ENCODE measurements at places on chromosomes 7 and 10. TPM values are rescaled to one million over a fixed set of nuclear protein-coding genes. Genes with fewer than 3 reads are reported as not detected.

DNA sequence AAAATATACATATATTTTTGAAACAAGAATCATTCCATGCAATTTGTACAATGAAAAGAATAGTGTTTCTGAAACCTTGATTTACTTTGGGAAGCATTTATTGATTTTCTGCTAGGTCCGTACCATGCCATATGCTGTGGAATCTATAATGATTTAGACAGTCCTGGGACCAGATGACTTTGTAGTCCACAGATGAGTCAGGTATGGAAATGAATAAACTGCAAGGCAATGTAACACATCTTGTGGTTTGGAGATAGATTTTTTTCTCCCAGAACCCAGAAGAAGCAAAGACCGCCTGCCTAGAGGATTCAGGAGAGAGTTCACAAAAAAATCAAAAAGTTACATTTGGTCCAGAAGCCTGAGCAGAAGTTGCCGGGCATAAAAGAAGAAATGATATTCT lies 190.4 kb downstream of the GPR37 start:
- H3K27ac ChIP-seq: no peak overlapping the region
- H3K27me3 ChIP-seq: no peaks in the 10 kb centered on the region
- no peaks in the 10 kb centered on the region for H3K4me1 ChIP-seq

POT1 gene
- total RNA-seq: 24.1 TPM

CALY gene
- total RNA-seq: not detected

LMTK2 gene
- 21.6 TPM for total RNA-seq

Data from MCF 10A (cell line).